ENCODE measurements at places on chromosomes 7 and 10. TPM values are rescaled to one million over a fixed set of nuclear protein-coding genes. Genes with fewer than 3 reads are reported as not detected.

DNA sequence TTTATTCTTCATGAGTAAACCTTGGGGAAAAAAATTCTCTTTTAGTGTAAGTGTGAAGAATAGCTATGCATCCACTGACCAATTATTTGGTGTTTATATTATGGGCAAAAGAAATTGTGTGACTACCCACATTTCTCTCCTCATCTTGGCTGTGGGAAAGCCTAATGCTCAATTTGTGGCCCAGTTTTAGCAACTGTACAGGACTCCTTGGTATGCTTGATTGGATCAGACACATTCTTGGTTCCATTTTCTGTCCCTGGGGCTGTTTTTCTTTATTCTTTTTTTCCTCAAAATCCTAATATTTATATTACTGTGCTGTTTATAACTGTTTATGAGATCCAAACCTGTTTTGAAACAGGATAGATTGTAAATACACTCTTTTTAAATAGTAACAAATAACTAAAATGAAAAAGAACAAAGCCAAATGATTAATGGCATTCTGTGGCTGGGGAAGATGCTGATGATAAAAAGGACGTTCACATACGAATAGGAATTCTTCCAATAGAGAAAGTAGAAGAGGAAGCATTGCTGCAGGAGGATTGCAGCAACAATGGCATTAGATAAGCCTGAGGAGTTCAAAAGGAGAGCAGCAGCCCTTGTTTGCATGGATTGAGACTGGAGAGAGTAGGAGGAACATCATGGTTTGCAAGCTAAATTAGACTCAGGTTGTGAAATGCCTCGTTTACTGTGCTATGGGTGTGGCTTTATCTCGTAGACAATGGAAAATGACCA, 580.5 kb downstream of the INHBA start:
- no peaks in the 10 kb centered on the region for H3K27me3 ChIP-seq
- no peaks in the 10 kb centered on the region for H3K4me1 ChIP-seq
- H3K27ac ChIP-seq: no peak overlapping the region
- DNase-seq: no peak
- H3K4me3 ChIP-seq: no peak overlapping the region

DNA sequence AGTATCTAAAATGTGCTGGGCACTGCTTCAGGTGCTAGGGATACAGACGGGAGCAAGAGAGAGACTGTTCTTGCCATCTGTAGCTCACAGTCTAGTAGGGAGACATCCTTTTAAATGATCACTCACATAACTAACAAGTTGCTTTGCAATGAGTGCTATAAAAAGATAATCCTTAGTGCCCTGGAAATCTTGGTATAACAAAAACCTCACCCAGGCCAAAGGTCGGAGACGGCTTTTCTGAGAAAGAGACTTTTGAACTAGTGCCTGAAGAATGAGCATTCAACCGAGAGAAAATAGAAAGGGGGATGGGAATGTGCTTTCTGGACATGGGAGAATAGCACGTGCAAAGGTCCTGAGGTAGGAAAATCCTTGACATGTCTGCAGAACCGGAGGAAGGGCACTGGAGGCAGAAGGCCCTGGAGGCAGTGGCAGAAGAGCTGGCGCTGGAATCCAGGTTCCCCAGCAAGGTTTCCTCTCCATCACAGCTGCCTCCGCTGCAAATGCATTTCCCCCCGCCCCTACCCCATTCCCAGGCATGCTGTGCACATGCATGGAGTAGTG, 89.4 kb downstream of the COL13A1 start:
- no peak overlapping the region for H3K27ac ChIP-seq
- H3K4me3 ChIP-seq: no peak overlapping the region
- no peaks in the 10 kb centered on the region for H3K27me3 ChIP-seq
- DNase-seq: no peak
- no peaks in the 10 kb centered on the region for H3K36me3 ChIP-seq

DNA sequence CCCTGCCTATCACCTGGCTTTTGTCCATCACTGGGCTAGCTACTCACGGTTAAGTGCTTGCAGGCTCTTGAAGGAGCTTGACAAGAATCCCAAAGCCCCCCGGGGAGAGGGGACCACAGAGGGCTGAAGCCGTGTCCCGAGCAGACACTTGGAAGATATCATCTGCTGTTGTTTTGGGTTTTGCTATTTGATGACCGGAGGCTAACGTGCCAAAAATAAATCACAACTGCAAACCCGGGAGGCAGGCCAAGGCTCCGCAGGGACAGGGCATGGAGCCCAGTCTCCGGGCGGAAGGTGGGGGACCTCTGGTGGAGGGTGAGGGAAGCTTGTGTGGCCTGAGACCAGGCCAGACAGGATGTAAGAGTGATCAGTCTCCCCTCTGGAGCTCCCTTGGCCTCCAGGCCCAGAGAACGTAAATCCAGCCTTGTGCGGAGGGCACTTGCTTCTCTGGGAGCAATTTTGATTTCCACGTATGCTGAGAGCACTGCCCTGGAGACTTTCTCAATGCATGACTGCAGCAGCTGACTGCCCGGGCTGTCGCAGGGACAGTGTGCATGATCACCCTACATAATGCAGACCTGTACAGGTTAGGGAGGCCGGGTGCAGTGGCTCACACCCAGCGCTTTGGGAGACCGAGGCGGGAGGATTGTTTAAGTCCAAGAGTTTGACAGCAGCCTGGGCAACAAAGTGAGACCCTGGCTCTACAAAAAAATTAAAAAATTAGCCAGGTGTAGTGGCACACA, at the start of gene PHKG1:
Gene PHKG1 (minus strand): TSS at position 164 of the 743 bp plus-strand sequence. CDS start 4,011 bp downstream, outside the sequence.
- H3K4me3 ChIP-seq: no peak within 1 kb of the TSS
- no peaks in the 10 kb centered on the region for H3K27me3 ChIP-seq
- peaks cover 5% of the 10 kb centered on the region for H3K4me1 ChIP-seq
- H3K36me3 ChIP-seq: peaks cover 8% of the 10 kb centered on the region

GRCh38 chr7:105346593-105347322, 42.0 kb downstream of the SRPK2 start:
- H3K4me1 ChIP-seq: peaks cover 38% of the 10 kb centered on the region
- peaks cover 4% of the 10 kb centered on the region for H3K36me3 ChIP-seq
- no peaks in the 10 kb centered on the region for H3K27me3 ChIP-seq
- H3K4me3 ChIP-seq: no peak overlapping the region

- H3K4me3 ChIP-seq: no peak overlapping the region
- no peak for DNase-seq
- no peaks in the 10 kb centered on the region for H3K4me1 ChIP-seq
- H3K36me3 ChIP-seq: no peaks in the 10 kb centered on the region
- H3K27me3 ChIP-seq: peaks cover 17% of the 10 kb centered on the region
Measured at GRCh38 chr10:15461353-15462108, 90.4 kb upstream of the FAM171A1 start.

GRCh38 chr7:99997545-99998137, 17.8 kb upstream of the ZKSCAN1 start:
- peak overlapping the region; percentile 87 for H3K27ac ChIP-seq
- H3K36me3 ChIP-seq: no peaks in the 10 kb centered on the region
- H3K27me3 ChIP-seq: peaks cover 5% of the 10 kb centered on the region

- no peak overlapping the region for H3K27ac ChIP-seq
- DNase-seq: no peak
- no peak overlapping the region for H3K4me3 ChIP-seq
- H3K4me1 ChIP-seq: peaks cover 24% of the 10 kb centered on the region
- H3K36me3 ChIP-seq: no peaks in the 10 kb centered on the region
Measured at GRCh38 chr10:47079204-47079580, 168.0 kb downstream of the PTPN20 start.

DNA sequence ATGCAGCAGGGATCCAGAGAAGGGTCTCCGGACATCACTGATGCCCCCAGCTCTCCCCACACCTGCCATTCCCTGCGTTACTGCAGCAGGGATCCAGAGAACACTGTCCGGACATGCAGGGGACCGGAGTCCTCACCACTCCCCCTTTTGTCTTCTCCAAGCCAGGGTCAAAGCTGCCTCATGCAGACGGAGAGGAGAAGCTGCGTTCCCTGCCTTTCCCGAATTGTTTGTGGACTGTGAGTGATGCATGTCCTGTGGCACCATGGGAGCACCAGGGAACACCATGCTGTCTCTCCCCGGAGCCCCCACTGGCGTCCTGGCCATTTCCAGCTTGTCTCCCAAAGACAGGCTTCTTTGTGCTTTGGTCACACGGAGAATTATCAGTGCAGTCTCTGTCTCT, 599.7 kb downstream of the PTPRN2 start:
- H3K27me3 ChIP-seq: no peaks in the 10 kb centered on the region
- H3K4me1 ChIP-seq: no peaks in the 10 kb centered on the region
- DNase-seq: no peak
- H3K27ac ChIP-seq: no peak overlapping the region

Gene DGKB
- total RNA-seq: not detected

- H3K27ac ChIP-seq: no peak overlapping the region
- H3K36me3 ChIP-seq: peaks cover 3% of the 10 kb centered on the region
- H3K4me3 ChIP-seq: no peak overlapping the region
- peaks cover 4% of the 10 kb centered on the region for H3K27me3 ChIP-seq
- H3K4me1 ChIP-seq: no peaks in the 10 kb centered on the region
Measured at GRCh38 chr10:69489506-69490090, 38.3 kb downstream of the TSPAN15 start.

Gene TUBB8
- not detected for total RNA-seq

GRCh38 chr10:13316635-13317311, 16.9 kb upstream of the PHYH start:
- peaks cover 10% of the 10 kb centered on the region for H3K36me3 ChIP-seq
- H3K4me3 ChIP-seq: no peak overlapping the region
- H3K27ac ChIP-seq: no peak overlapping the region
- no peak for DNase-seq
- no peaks in the 10 kb centered on the region for H3K27me3 ChIP-seq

DNA sequence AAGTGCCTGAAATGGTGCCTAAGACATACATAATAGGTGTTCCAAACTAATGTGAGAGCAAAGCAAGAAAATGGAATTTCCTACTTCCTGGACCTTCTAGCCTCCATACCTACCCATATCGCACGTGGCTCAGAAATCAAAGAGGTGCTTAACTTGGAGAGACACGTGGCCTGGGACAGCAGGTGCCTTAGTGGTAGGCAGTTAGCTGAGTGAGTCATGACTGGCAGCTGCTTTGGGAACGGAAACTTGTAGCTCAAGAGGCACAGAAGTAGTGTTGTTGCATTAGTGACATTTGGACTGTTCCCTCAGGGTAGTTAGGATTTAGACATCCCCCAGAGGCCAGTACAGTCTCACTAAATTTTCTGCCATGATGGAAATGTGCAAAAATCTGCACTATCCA, 12.0 kb upstream of the BMPER start:
- H3K36me3 ChIP-seq: no peaks in the 10 kb centered on the region
- H3K4me3 ChIP-seq: no peak overlapping the region
- no peaks in the 10 kb centered on the region for H3K4me1 ChIP-seq

Gene POLR2J
- total RNA-seq: 56.7 TPM

GRCh38 chr10:64726466-64726865, 1205.3 kb downstream of the REEP3 start:
- H3K36me3 ChIP-seq: no peaks in the 10 kb centered on the region
- H3K4me1 ChIP-seq: no peaks in the 10 kb centered on the region
- no peaks in the 10 kb centered on the region for H3K27me3 ChIP-seq
- no peak for DNase-seq
- no peak overlapping the region for H3K27ac ChIP-seq

Gene ANKRD30A
- not detected for total RNA-seq

DNA sequence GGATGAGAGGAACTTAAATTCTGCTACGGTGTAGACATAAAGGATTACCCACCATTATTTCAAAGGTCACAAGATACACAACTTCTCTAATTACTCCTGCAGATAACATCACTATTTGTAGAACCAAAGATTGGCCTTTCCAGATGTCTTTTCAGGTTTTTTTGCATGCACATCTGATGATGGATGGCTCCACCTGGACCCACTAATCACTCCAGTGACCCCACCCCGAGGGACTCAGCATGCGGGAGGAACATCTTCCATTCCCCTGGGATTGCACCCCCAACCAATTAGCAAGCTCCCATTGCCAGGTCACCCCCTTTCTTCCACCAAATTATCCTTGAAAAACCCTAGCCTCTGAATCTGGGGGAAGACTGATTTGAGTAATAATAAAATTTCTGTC, 608.9 kb downstream of the CNTNAP2 start:
- H3K4me1 ChIP-seq: no peaks in the 10 kb centered on the region
- no peaks in the 10 kb centered on the region for H3K27me3 ChIP-seq
- no peak overlapping the region for H3K27ac ChIP-seq
- no peak overlapping the region for H3K4me3 ChIP-seq
- H3K36me3 ChIP-seq: no peaks in the 10 kb centered on the region

DNA sequence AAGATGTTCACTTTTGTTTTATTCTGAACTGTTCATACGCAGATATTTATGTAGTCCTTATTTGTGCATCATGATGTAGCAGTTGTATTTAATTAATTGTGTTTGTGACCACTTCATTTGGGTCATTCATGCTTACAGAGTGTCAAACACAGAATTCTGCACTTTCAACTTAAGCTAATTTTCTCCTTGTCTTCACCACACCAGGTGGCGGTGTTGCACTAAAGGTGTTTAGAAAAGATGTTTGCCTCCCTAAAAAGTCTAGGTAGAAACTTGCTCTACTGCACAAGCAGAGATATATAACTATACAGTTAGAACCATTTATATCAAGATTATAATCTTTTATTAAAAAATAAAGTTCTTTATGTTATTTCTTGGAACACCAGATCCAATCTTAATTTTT, 1.3 kb upstream of the TAS2R38 start:
- H3K36me3 ChIP-seq: no peaks in the 10 kb centered on the region
- H3K27me3 ChIP-seq: no peaks in the 10 kb centered on the region
- no peak for DNase-seq
- H3K4me1 ChIP-seq: peaks cover 14% of the 10 kb centered on the region
- no peak overlapping the region for H3K4me3 ChIP-seq
- H3K27ac ChIP-seq: no peak overlapping the region

DNA sequence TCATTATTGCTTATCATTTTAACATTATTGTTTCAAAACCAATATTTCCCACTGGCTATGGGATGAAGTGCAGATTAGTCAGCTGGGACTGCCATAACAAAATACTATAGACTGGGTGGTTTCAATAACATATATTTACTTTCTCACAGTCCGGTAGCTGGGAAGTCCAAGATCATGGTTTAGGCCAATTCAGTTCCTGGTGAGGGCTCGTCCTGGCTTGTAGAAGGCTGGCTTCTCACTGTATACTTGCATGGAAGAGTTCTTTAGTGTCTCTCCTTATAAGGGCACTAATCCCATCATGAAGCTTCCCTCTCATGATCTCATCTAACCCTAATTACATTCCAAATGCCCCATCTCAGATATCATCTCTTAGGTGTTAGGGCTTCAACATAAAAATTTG, 101.3 kb downstream of the CHRM2 start:
- H3K36me3 ChIP-seq: peaks cover 2% of the 10 kb centered on the region
- no peaks in the 10 kb centered on the region for H3K27me3 ChIP-seq
- H3K27ac ChIP-seq: no peak overlapping the region
- no peak for DNase-seq
- H3K4me1 ChIP-seq: no peaks in the 10 kb centered on the region

- DNase-seq: no peak
- no peaks in the 10 kb centered on the region for H3K36me3 ChIP-seq
- H3K4me1 ChIP-seq: no peaks in the 10 kb centered on the region
- no peak overlapping the region for H3K4me3 ChIP-seq
- H3K27me3 ChIP-seq: peaks cover 2% of the 10 kb centered on the region
Measured at GRCh38 chr7:116083796-116084195, 53.2 kb upstream of the TFEC start.

Gene PGAM2
- 0.58 TPM for total RNA-seq
